Endodermal cell (in vitro differentiated cells): ENCODE measurements at places on chromosomes 7 and 10. TPM values are rescaled to one million over a fixed set of nuclear protein-coding genes. Genes with fewer than 3 reads are reported as not detected.
A peak's percentile ranks its signal among the peaks of the same experiment; 100 is the strongest.

DNA sequence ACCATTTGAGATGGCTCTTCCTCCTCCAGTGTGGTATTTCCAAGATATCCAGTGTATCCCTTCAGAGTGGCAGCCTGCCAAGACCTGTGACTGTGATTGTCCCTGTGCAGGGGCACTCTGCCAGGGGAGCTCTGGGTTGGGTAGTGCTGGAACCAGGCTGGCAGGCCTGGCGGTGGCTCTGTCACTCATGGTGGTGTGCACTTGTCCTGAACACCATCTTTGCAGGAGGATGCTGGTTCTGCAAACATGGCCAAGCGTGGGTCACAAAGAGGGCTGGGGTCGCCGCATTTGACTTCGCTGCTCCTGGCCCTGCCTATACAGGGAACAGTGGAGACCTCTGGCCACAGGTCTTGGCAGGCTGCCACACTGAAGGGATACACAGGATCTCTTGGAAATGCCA is 205.2 kb downstream of the PRPF18 start:
- no peak for DNase-seq

- peak; percentile 85 for DNase-seq
These were observed 66.4 kb downstream of the EXOC6 start for GRCh38 chr10:92914478-92915325.

DNA sequence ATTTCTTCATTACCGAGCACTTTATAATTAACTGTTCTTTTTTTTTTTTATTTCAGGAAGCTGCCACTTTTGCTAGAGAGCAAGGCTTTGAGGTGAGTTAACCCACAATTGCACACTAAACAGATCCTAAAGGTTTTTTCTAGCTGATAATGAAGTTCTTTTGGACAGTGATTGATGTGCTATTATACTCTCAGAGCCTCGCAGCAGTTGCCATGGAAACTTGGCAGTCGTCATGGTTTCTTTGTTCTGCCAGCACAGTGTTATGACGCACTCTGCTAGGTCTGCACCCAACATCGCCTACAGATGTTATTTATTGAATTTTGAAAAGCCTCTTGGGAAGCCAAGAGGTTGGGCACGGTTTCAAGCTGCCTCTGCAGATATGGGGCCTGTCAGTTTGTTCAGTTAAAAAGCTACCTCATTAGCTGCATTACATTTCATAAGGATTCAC is 237.2 kb upstream of the KAT6B start:
- DNase-seq: no peak

- DNase-seq: no peak
These were observed 247.6 kb upstream of the HGF start for GRCh38 chr7:82017334-82017943.

DNA sequence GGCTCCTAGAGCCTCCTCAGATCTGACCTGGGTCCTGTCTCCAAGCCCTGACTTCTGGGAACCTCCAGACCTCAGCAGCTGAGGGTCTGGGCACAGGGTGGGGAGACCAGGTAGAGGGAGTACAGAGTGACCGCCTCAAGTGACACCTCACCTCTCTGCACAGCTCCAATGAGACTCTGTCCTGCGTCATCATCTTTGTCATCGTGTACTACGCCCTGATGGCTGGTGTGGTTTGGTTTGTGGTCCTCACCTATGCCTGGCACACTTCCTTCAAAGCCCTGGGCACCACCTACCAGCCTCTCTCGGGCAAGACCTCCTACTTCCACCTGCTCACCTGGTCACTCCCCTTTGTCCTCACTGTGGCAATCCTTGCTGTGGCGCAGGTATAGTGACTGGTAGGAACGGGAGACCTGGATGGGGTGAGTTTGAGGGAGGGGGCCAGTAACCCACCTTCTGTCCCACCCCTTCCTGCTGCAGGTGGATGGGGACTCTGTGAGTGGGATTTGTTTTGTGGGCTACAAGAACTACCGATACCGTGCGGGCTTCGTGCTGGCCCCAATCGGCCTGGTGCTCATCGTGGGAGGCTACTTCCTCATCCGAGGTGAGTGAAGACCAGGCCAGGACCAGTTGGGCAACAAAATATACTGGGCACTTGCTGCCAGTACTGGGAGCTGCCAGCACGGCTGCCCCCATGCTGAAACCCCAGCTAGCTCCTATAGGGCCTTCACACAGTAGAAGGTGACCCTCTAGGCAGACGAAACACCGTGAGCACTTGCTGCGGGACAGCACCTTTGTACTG is 17.8 kb downstream of the SMO start:
- DNase-seq: no peak

DNA sequence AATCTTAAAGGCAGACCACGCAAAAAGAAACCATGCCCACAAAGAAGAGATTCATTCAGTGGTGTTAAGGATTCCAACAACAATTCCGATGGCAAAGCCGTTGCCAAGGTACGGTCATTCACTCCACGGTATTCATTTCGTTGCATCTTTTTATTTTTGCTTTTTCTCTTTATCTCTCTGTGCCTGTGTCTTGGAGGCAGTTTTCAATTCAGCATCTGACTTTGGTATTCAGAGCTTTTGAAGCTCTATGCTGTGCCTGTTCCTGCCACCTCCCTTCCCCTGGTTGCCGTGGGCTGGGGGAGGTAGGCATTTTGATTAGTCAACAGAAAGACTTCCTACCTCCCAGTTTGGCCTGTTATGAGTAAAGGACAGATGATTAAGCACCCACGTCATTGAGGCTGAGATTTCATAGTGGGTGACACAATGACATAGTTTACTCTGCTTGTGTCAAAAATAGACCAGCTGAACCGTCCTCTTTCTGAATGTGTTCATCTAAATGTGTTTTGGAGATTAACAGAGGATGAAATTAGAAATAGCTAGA is 149.5 kb downstream of the ARID5B start:
- DNase-seq: no peak

DNA sequence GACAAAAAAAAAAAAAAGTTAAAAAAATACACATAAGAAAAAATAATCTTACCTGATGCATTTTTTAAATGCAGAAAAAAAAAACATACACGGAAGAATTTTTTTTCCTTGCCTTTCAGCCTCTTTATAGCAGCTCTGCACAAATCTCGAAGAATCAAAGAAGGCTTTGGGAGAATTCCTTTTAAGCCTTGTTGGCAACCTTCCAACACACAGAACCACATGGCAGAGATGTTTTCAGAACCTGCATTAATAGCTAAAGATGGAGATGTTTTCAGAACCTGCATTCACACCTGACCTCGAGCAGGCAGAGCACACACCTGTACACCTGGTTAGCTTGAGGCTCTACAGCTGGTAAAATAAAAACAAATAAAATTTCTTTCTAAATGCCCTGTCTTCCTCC is 65.6 kb downstream of the DOCK4 start:
- DNase-seq: no peak

DNA sequence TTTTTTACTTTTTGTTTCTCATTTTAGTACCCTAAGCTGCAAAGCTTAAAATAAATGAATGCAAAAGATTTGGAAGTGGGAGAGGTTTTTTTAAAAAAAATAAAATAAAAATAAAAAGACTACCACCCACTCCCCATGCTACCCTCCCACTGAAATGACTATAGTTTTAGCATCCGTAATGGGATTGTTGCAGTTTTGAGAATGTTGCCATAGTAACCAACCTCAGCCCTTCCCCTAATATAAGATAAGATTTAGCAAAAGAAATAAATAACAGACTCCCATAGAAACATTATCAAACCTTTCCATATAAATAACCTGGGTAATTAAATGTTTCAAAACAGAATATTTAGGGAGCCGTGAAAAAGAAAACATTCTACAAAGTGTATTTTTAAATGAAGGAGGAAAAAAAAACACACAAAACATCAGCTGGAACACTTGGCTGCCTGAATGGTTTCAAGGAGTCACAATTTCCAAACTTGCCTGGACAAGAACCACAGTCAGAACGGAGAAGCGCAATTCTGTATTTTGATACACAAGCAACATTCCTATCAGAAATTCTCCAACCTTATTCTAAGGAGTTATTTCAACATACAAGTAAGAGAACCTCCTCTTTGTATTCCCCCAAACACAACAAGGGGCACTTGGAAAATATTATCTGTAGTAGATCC is 57.4 kb downstream of the DGKI start:
- DNase-seq: no peak

DNA sequence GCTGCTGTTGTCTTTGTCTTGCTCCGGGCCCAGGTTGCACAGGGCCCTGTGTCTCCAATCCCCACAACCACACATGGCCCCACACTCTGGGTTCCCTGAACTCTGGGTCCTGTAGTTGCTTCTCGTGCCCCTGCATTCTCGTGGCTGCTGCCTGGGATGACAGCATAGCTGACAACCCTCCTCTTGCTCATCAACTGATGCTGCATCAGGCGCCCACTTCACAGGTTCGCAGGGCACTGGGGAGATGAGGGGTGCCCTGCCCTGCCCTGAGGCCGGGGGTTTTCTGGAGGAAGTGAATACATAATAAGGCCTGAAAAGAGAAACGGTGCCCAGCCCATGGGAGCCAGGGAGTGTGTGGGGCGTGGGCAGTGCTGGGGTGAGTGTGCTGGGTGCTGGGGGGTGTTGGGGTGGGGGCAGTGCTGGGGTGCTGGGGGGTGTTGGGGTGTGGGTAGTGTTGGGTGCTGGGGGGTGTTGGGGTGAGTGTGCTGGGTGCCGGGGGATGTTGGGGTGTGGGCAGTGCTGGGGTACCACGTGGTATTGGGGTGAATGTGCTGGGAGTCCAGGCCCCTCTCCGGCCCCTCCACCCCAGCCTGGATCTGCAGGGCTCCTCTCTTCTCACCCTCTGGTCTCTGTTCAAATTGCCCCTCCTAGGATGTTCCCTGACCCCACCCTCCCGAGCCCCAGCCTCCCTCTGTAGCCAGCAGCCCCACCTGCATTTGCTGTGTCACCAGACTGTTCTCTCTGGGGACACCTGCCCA is 2.0 kb upstream of the MTG1 start:
- no peak for DNase-seq

- peak; percentile 51 for DNase-seq
These were observed 715 bp upstream of the PANK1 start for GRCh38 chr10:89645742-89646172.

GRCh38 chr10:129659508-129660268 is 192.6 kb downstream of the MGMT start:
- no peak for DNase-seq

GRCh38 chr10:5047912-5048628 is 44.4 kb upstream of the AKR1C2 start:
- DNase-seq: no peak

DNA sequence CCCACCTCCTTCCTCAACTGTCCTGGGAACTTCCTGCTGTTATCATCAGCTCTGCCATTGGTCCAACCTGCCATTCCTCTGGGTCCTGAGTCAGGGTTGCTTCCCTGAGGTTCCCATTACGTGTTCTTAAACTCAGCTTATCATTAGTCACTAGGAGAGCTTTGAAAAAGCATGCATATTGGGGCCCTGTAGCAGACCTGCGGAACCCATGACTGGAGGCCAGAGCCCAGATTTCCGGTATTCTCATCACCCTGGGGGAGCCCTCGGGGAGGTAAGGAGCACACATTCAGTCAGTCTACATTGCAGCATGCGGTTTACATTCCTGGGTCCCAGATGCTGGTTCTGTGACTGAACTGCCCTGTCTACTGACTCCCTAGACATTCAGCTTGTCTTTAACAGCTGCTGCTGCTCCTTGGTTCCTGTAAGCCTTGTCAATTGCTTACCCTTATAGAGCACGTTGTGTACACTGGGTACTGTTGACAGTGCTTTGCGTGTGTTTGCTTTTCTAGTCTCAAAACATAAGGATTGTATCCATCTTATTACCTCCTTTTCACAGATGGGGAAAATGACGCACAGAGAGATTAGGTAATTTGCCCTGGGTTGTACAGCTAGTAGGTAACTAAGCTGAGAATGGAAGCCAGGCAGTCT is 12.8 kb downstream of the CDHR3 start:
- DNase-seq: peak; percentile 56

- no peak for DNase-seq
These were observed 219.0 kb upstream of the CSTF2T start for GRCh38 chr10:51918440-51918839.

DNA sequence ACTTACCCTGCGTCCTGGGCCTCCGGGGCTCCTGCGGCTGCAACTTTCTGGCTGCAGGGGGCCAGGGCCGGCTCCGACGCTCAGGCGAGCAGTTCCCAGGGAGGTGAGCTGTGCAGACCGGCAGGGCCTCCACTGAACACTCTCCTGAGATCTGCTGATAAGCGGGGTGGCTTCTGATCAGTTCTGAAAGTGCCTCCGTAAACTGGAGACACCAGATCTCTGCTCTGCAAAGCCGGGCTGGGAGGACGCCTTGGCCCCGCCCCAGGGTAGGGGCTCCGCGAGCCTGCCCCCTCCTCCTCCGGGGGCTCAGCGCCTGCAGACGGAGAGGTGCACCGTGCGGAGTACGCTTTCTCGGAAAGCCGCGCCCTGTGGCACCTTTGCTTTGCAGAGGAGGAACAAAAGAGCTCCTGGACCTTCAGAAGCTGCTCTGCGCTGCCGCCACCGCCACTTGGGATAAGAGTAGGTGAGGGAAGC is 141.3 kb upstream of the VKORC1L1 start:
- peak; percentile 83 for DNase-seq

DNA sequence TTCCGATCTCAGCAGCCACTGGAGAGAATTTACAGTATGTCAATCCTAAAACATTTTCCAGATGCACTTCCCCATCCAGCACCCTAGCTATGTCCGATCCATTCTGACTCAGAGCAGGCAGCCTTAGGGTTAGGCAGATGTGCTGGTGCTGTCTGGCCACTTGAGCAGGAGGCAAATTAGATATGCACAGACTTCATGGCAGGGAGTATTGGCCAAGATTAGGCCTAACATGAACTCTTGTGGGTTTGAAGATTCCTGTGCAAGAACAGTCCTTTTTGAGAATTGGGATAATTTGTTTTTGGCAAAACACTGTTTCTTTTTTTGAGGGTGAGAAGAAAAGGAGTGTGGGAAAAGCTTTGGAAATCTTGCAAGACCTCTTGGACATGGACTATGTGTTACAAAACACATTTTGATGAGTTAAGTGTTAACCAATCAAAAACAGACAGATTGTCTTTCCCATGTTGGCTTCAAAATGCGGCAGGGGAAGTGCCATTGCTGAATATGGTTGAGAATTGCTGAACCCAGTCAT is 218.6 kb upstream of the INHBA start:
- no peak for DNase-seq

The PRKCQ gene
- total RNA-seq: 22.3 to 29.1 TPM (median 28.1 TPM) in 3 replicates

The IDI2 gene
- not detected in 2 replicates for total RNA-seq

The CYP3A7 gene
- not detected in 3 replicates for total RNA-seq

The MOGAT3 gene
- total RNA-seq: not detected in 2 replicates

The OIT3 gene
- 0.13 TPM in 1 of 3 replicates, not detected in the others for total RNA-seq

The PRLHR gene
- not detected in 2 replicates for total RNA-seq

The PRKAR2B gene
- 7.3 and 8.6 TPM in 2 replicates for total RNA-seq

The COL26A1 gene
- 33.2 to 47.6 TPM (median 47.0 TPM) in 3 replicates for total RNA-seq

The SRGN gene
- total RNA-seq: not detected in 2 replicates

The TMEM196 gene
- total RNA-seq: not detected in 2 replicates

The WDR86 gene
- 83.3 to 94.0 TPM (median 93.6 TPM) in 3 replicates for total RNA-seq

The ADRA2A gene
- 0.13 and 0.27 TPM in 2 replicates for total RNA-seq
